ENCODE measurements at places on chromosomes 4 and X. TPM values are rescaled to one million over a fixed set of nuclear protein-coding genes. Genes with fewer than 3 reads are reported as not detected.

The SSX4 gene
- not detected for total RNA-seq

DNA sequence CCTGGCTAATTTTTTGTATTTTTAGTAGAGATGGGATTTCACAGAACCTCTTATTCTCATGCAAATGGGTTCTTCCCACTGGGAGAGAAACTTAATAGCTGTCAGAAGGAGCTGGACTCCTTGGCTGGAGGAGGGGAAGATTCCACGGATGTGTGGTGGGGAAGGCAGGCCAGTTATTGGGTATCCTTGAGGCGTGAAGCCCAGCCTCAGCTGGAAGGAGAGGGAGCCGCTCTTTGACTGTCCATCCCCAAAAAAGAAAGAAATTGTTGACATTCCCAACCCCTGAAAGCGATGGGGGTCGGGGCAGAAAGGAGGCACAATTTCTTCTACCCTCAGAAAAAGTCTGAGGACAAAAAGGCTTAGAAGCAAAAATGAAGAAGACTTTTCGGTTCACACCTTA is 983.1 kb upstream of the PABPC4L start:
- DNase-seq: no peak

The GRIA3 gene
- total RNA-seq: not detected

The ARAP2 gene
- 10.7 TPM for total RNA-seq

DNA sequence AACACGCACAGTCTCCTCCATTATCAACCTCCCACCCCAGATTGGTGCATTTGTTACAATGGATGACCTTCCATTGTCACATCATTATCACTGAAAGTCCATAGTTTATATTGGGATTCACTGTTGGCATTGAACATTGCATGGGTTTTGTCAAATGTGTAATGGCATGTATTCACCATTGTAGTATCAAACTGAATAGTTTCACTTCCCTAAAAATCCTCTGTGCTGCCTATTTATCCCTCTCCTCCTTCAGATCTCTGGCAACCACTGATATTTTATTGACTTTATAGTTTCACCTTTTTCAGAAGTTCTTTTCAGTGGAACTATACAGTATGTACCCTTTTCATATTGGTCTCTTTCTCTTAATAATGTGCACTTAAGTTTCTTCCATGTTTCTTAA is 1565.4 kb downstream of the PCDH18 start:
- no peak for DNase-seq

DNA sequence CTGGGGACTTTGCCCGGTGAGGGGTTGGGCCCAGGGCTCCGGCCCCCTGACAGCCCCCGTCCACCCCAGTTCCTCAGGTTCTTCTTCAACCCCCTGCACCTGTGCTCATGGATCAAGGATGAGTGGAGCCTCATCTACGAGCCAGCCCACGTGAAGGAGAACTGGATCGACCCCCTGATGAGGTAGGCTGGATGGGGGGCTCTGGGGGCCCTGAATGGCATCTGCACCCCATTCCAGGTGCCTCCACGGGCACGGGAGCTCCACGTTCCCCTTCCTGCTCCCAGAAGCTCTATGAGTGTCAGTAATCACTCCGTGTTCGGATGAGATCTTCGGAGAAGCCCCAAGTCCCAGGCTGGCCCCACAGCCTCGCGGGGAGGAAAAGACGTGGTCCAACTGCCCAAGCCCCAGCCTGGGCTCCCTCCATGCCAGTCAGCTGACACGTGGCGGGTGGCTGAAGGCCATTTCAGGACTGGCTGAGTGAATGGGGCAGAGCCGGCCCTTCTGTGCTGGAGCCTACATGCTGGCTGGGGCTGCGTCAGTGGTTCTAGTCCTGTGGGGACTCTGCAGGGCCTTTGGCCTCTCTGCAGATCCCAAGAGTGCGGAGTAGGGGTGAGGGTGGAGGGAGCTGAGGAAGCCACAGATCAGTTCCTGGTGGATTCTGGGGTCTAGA is 24.4 kb downstream of the CFAP99 start:
- no peak for DNase-seq

Data from HT-29 (cell line).